ENCODE measurements at places on chromosomes 12 and 14. TPM values are rescaled to one million over a fixed set of nuclear protein-coding genes. Genes with fewer than 3 reads are reported as not detected.

Gene GPR162
- total RNA-seq, result 61.3 TPM

Gene GYS2
- total RNA-seq, result not detected

Gene CLEC14A
- total RNA-seq, result 4.5 TPM

Gene SLC6A15
- 119 TPM for total RNA-seq

- DNase-seq, result no peak
Measured at GRCh38 chr12:97748298-97748697, 285.7 kb downstream of the RMST start.

GRCh38 chr12:90331262-90331661 is 622.6 kb upstream of the ATP2B1 start:
- no peak for DNase-seq

GRCh38 chr12:24872211-24872610 is 76.7 kb downstream of the BCAT1 start:
- no peak for DNase-seq

GRCh38 chr12:39372204-39372925 is 70.6 kb downstream of the KIF21A start:
- DNase-seq, result no peak

- no peak for DNase-seq
Measured at GRCh38 chr14:64235652-64236640, 58.2 kb downstream of the ESR2 start.

GRCh38 chr14:38735005-38735404 is 368.0 kb downstream of the SEC23A start:
- DNase-seq, result no peak

GRCh38 chr14:80587096-80587724 is 354.3 kb downstream of the CEP128 start:
- no peak for DNase-seq

- no peak for DNase-seq
Measured at GRCh38 chr12:76080017-76080728, 4.3 kb downstream of the NAP1L1 start.

DNA sequence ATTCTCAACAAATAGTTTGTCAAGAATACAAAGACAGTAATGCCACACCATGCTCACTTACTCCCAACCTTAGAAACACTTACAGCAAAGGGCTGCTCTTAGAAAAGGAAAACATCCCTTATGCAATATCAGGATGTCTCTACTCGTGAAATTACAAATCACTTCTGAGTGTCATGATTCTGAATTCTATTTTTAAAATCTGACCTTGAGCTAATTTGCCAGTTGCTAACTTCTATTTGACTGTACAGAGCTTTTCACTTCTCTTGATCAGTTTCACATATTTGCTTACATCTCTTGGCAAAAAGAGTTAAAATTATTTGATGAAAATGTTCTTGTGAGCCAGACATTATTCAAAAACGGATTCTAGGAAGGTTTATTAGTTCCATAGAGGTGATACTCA is 136.7 kb upstream of the SLC35F4 start:
- no peak for DNase-seq

DNA sequence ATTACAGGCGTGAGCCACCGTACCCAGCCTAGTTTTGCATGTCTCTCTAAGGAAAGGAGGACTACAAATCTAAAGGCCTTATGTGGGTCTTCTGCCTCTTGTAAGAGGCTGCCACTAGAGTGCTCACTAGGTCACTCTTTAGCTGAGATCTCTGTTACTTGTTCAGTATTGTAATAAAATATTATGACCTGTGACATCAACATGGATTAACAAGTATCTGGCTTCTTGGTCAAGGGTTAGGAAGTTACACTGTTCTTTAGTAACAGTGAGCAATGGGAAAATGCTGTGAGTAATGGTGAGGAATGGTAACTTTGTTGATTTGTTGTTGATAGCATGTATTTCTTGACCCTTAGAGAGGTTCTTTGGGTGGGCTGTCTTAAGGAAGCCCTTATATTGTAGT is 50.5 kb downstream of the ERC1 start:
- no peak for DNase-seq

- DNase-seq, result no peak
Measured at GRCh38 chr12:104134882-104135281, 3.1 kb downstream of the NFYB start.

DNA sequence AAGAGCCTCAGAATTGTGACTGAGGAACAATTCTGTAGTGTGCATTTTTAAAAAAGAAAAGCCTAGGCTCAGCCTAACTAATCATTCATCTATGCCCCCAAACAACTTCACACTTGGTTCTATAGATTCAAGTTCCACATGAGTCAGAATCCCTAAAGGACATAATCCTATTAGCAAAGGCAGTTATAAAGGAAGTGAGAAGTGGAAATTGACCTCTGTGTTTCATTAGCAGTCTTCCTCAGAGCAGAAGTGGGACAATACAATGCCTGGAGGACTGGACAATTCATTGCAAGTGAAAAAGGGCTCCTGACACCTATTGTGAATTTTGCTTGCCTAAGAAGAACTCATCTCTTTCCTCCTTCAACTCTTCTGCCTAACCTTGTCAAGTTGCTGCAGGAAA is 222.3 kb downstream of the PTPRO start:
- no peak for DNase-seq

- DNase-seq, result no peak
Measured at GRCh38 chr12:54879150-54879549, 24.8 kb downstream of the MUCL1 start.
